ENCODE measurements at places on chromosomes 2 and 18.

DNA sequence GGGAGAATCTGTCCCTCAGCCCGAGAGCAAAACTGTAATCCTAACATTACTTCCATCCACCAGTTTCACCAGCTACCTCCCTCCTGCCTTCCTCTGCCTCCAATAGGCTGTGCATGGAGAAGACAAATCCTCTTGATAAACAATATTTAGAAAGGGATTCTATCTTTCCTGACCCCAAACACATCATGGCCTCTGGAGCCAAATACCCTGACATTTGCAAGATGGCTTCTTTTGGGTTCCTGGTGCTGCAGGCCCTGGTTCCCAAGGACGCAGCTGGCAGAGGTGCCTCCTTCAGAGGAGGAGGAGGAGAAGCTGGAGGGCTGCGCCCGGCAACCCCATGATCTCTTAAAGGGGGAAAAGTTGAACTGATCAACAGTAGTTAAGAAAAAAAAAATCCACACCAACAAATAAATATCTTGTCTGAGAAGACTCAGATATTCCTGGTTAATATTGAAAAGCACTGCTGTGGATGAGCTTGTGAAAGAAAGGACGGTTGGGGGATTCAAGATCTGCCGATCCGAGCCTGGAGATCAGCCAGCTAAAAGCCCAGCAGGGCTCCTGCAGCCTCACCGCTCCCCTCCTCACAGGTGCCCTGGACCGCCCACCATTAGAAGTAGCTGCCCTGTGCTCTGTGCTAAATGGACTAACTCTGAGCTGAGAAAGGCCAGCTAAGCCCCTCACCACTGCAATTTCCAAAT is 116.8 kb downstream of the MSH2 start:
- no peak for DNase-seq

GRCh38 chr2:157312866-157313486 is 12.6 kb downstream of the ERMN start:
- DNase-seq: peak; percentile 39

- DNase-seq: no peak
Measured at GRCh38 chr18:79855147-79855933, 57.6 kb downstream of the KCNG2 start.

DNA sequence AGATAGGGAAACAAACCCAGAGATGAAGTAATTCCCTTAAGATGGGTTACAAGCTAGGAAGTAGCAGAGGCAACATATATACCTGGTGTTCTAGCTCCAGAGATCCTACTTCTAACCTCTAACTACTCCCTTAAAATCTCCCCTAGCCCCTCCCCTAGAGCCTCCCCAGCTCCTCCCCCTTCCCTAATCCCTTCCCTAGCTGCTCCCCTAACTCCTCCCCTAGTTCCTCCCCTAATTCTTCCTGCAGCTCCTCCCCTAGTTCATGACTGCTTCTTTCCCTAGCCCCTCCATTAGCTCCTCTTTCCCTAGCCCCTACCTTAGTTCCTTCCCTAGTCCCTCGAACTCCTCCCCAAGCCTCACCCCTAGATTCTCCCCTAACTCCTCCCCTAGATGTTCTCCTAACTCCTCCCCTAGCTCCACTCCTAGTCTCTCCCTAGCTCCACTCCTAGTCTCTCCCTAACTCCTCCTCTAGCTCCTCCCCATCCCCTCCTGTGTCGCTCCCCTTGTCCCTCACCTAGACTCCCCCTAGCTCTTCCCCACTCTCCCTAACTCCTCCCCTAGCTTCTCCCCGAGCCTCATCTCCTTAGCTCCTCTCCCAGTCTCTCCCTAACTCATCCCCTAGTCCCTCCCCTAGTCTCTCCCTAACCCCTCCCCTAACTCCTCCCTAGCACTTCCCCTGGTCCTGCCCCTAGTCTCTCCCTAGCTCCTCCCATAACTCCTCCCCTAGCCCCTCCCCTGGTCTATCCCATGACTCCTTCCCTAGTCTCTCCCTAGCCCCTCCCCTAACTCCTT is 108.9 kb downstream of the CD226 start:
- no peak for DNase-seq

- DNase-seq: peak; percentile 18
Measured at GRCh38 chr18:74249181-74249968, 42.4 kb downstream of the CYB5A start.

GRCh38 chr2:138110453-138111083 is 146.3 kb downstream of the HNMT start:
- DNase-seq: no peak

GRCh38 chr2:189300916-189301315 is 121.4 kb upstream of the COL5A2 start:
- no peak for DNase-seq

- DNase-seq: no peak
Measured at GRCh38 chr18:67549946-67550345, 33.4 kb upstream of the DSEL start.

DNA sequence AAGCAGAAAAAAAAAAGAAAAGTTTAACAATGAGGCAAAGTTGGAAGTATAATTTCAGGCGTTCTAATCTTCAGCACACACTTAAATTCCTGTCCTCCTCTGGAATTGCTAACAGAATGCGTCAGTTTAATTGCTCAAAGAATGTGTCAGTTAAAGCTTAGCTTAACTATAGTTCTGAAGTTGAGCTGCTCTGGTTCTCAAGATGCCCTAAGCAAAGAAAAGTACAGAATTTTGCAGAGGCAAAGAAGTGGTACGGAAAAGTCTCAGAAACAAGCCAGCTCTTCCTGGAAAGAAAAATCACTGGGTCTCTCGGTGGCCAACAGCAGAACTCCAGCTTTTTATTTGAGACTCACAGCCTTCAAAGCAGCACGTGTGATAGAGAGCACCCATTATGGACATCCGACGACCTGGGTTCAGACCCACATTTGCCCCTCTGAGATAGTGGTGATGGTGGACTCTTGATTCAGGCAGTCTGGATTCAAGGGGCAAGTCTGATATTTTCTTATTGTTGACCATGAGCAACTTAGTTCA is 22.2 kb upstream of the MYO3B start:
- no peak for DNase-seq

- DNase-seq: no peak
Measured at GRCh38 chr2:15986068-15986560, 45.8 kb downstream of the MYCN start.

- DNase-seq: no peak
Measured at GRCh38 chr2:163175294-163175693, 336.7 kb upstream of the KCNH7 start.

GRCh38 chr2:85769236-85769982 is 15.6 kb downstream of the ATOH8 start:
- no peak for DNase-seq

- no peak for DNase-seq
Measured at GRCh38 chr2:238950551-238950950, 102.7 kb downstream of the TWIST2 start.

- no peak for DNase-seq
Measured at GRCh38 chr2:95298486-95299111, 1.5 kb downstream of the KCNIP3 start.

DNA sequence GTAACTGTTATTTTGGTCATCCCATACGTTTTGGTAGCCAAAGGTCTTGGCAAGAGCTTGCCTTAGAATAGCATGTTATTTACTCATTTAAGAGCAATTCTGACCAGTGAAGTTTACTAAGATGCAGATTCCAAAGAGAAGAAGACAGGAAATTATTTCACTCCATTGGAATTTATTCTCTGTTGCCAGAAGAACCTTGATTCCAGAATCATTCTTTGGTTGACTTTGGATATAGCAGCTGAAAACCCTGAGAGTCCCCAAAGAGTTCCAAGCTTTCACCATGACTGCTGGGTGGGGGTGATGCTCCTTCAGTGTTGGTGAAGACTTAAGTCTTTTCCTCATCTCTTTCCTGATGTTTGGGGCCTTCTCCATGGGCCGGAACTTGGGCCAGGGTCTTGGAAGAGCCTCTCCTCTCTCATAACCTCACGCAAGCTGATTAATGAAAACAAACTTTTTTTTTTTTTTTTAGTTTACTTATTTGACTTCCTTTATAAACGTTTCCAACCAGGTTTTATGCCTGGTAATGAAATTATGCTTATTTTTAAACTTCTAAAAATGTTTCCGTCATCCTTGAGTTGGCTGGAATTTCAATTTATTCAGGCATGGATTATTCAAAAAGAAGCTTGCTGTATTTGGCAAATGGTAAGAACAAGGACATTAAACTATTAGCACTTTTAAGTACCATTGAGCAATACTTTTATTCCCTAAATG is 192.0 kb downstream of the MTX2 start:
- peak; percentile 71 for DNase-seq

GRCh38 chr18:13387855-13388548 is 169.4 kb downstream of the LDLRAD4 start:
- peak; percentile 49 for DNase-seq

GRCh38 chr2:176261136-176261535 is 8.1 kb upstream of the MTX2 start:
- DNase-seq: no peak

DNA sequence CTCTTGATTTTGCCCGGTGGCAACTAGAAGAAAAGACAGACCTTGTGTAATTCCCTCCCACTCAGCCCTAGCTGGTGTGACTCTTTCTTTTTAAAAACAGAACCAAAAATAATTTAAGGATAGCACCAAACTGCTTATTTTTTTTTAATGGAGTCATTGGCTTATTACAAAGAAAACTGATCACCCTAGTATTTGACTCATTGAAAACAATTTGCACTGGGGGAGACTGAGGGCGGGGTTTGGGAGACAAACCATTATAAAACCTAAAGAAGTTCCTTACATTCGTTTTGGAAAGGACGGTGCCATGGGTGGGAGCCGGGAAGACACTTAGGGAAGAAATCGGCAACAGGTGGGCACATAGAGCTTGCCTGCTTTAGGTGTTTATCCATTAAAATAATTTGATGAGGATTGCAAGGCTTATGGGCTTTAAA is 2.5 kb downstream of the PAX3 start:
- DNase-seq: no peak

GRCh38 chr2:158668001-158668765 is 126.9 kb upstream of the DAPL1 start:
- no peak for DNase-seq

DNA sequence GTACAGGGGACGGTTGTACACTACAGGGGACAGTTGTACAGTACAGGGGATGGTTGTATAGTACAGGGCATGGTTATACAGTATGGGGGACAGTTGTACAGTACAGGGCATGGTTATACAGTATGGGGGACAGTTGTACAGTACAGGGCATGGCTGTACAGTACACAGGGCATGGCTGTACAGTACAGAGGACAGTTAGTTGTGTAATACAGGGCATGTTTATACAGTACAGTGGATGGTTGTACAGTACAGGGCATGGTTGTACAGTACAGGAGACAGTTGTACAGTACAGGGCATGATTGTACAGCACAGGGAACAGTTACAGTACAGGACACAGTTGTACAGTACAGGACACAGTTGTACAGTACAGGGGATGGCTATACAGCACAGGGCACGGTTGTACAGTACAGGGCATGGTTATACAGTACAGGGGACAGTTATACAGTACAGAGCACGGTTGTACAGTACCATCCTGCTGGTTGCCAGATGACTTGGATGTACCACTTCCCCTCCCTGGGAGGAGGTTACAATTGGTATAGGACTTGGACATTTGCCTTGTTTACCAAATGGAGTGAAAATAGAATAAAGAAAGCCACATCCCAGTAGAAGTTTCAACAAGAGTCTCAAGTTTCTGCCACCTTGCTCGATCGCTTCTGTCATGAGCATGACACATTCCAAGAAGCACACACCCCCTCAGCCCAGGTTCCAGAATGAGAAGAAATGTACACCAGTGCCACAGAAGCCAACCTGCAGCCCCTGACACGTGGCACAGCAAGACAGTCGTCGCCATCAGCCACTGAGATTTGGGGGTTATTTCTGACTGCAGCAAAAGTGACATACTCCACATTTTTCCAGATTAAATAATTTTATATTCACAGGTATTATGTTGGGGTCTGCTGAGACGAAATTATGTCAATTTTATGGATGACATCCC is 16.0 kb downstream of the CYRIA start:
- DNase-seq: no peak

GRCh38 chr2:112772322-112772721 is 7.9 kb upstream of the CKAP2L start:
- DNase-seq: no peak

- DNase-seq: no peak
Measured at GRCh38 chr2:26946841-26947784, 23.3 kb upstream of the MAPRE3 start.

GRCh38 chr2:178827739-178828485 is 20.7 kb upstream of the TTN start:
- no peak for DNase-seq

- DNase-seq: no peak
Measured at GRCh38 chr2:196500686-196501431, 138.7 kb upstream of the CCDC150 start.

- DNase-seq: no peak
Measured at GRCh38 chr18:2840521-2840920, 6.3 kb upstream of the EMILIN2 start.

DNA sequence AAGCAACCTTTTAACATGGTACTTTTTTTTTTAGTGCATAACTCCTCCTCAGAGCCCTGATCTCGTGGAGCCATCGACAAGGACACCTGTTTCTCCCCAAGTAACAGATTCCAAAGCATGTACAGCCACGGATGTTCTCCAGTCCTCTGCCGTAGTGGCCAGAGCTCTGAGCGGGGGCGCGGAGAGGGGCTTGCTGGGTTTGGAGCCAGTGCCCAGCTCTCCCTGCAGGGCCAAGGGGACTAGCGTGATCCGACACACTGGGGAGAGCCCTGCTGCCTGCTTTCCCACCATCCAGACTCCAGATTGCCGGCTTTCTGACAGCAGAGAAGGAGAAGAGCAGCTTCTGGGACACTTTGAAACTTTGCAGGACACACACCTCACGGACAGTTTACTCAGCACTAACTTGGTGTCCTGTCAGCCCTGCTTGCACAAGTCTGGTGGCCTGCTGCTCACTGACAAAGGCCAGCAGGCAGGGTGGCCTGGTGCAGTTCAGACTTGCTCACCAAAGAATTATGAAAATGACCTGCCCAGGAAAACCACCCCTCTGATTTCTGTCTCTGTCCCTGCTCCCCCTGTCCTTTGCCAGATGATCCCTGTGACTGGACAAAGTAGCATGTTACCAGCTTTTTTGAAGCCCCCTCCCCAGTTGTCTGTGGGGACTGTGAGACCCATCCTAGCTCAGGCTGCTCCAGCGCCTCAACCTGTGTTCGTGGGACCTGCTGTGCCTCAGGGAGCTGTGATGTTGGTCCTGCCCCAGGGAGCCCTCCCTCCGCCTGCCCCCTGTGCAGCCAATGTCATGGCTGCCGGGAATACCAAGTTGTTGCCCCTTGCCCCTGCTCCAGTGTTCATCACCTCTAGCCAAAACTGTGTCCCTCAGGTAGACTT is 4.5 kb downstream of the KLF11 start:
- no peak for DNase-seq

GRCh38 chr2:229875549-229875948 is 46.3 kb downstream of the TRIP12 start:
- DNase-seq: no peak

All from GM04503 (cell line).